ENCODE measurements at places on chromosomes 11 and 22.

GRCh38 chr11:66291706-66292542 is at the start of gene TMEM151A:
Gene TMEM151A, plus strand, starts transcription at chr11:66291894. Its CDS starts 120 bp downstream, at chr11:66292014.
- no peak for DNase-seq

GRCh38 chr22:30747493-30747892 is 52.8 kb downstream of the OSBP2 start:
- no peak for DNase-seq

DNA sequence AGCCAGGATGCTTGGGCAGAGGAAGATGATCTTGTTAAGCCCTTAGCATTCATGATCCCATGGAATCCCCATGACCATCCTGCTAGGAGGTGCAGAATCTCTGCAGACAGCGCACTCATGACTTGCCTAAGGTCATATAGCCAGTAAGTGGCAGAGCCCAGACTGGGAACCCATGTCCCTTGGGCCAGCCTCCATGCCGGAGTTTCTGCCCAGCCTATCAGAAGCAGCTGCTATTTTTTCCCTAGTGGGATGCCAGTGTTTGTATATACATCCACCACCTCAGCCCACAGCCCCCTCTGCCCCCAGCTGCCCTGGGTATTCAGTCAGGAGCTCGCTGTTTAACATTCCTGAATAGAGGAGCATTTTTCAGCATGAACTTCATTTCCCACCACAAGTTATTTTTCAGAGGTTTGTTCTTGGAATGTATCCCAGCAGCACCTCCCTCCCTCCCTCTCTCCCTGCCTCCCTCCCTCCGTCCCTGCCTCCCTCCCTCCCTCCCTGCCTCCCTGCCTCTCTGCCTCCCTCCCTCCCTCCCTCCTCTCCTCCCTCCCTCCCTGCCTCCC is 34.4 kb upstream of the SUSD2 start:
- no peak for DNase-seq

GRCh38 chr11:133705873-133706272 is 139.4 kb downstream of the SPATA19 start:
- DNase-seq, result no peak

DNA sequence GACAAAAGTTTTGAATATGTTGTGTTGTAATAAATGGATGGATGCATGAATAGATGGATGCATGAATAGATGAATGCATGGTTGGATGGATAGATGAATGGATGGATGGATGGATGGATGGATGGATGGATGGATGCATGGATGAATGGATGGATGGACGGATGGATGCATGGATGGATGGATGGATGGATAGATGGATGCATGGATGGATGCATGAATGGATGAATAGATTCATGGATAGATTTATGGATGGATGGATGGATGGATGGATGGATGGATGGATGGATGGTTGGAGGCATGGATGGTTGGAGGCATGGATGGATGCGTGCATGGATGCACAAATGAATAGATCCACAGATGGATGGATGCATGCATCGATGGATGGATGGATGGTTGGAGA is 623.2 kb upstream of the B3GAT1 start:
- no peak for DNase-seq

GRCh38 chr11:11148104-11148509 is 204.9 kb downstream of the CSNK2A3 start:
- DNase-seq, result no peak

DNA sequence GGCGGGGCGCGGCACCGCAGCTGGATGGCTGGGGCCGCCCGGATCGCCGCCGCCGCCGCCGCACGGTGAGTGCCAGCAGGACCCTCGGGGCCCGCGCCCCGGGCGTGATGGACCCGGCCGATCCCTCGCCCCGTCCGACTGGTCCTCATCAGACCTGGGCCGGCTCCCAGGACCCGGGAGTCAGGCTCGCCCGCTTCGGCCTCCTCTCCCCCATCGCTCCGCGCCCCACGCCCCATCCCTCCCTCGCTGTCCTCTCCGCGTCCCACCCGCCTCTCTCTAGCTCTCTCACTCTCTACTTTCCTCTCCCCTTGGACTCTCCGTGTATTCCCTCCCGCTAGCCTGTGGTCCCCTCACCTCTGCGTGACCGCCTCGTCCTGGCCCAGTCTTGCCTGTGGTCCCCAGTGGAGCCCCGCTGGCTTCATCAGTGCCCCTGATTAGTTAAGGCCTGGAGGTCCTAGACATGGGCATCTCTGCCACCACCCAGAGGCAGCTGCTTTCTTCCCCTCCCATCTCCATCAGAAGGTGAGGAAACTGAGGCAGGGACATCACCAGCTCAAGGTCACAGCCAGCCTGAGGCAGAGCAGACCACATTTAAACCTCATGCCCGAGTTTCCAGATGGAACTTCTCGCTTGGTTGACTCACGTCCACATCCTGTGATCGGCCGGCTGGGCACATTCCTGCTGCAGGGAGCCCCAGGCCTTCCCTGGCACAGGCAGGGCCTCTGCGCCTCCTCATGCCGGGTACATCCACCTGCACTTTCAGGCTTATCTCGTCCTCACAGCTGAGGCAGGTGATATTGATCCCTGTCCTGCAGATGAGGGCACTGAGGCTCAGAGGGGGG is 429 bp downstream of the SLC39A13 start:
- DNase-seq, result peak; percentile 86

- DNase-seq, result peak; percentile 53
These were observed at the start of gene MUC5AC for GRCh38 chr11:1157645-1158591. Gene MUC5AC, plus strand, starts transcription at chr11:1157953. Its CDS starts 47 bp downstream, at chr11:1158000.

GRCh38 chr22:37095113-37095512 is 14.4 kb downstream of the TMPRSS6 start:
- DNase-seq, result no peak
